ENCODE measurements at places on chromosomes 5 and 9.

- no peak for DNase-seq
Measured at GRCh38 chr5:2995035-2995434, 243.6 kb upstream of the IRX2 start.

- DNase-seq, result no peak
Measured at GRCh38 chr5:174149426-174149825, 103.9 kb downstream of the NSG2 start.

DNA sequence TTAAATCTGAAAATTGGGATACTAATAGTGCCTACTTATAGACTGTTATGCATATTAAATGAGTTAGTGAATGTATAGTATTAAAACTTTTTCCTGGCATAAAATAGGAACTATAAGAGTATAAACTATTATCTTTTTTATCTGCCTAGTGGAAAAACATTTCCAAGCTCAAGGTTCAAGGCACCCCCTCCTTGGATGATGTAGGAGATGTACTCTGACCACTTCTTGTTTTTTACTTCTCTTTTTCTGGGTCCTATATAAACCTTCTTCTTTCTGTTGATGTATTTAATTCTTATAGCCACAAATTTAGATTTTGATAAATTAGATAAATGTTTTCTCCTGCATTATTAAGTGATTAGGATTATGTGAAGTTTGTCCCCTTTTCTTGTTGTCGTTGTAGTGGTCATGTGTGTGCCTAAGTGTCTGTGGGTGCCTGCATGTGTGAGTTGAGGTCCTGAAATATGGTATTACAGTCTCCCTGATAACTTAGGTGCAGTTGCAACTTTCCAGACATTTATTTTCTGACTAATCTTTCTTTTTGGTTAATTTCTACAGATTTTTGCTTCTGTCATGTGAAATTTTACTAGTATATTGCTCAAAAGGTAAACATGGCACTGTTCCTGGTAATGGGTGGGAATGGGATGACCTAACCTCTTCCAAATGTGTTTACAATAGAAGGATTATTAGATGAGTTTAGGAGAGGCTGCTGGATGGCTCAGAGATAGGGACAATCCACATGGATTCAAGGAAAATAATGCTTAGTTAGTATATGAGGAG, 160.8 kb upstream of the CDKN2B start:
- no peak for DNase-seq

GRCh38 chr9:125999504-125999881, 252.3 kb downstream of the PBX3 start:
- no peak for DNase-seq
